Stimulated activated naive CD4-positive, alpha-beta T cell (primary cell): ENCODE measurements at places on chromosomes 11 and 22.

- DNase-seq: no peak
Observed at GRCh38 chr22:41478473-41478872, 9.6 kb downstream of the ACO2 start.

- DNase-seq: no peak
Observed at GRCh38 chr11:92083123-92083522, 141.5 kb upstream of the FAT3 start.

- DNase-seq: peak; percentile 36
Observed at GRCh38 chr11:19742588-19743292, 30.1 kb downstream of the NAV2 start.

DNA sequence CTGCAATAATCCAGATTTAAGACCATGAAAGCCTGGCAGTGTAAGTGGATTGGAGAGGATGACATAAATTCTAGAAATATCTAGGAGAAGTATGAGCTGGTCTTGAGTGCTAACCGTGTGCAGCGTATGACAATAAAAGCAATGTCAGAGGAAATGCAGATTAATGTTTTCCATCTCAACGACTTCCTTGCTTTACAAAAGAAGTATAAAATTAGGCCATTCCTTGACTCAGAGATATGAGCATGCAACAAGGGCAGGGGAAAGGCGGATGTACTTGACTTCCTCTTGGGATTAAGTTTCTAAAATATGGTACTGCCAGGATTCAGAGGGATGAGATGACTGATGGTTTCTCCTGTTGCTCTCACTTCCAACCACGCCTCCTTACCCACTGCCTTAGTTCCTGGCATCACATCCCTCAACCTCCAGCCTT lies 32.3 kb downstream of the ADAMTS15 start:
- DNase-seq: no peak

- DNase-seq: no peak
Observed at GRCh38 chr11:73423506-73423905, 47.3 kb downstream of the RELT start.

DNA sequence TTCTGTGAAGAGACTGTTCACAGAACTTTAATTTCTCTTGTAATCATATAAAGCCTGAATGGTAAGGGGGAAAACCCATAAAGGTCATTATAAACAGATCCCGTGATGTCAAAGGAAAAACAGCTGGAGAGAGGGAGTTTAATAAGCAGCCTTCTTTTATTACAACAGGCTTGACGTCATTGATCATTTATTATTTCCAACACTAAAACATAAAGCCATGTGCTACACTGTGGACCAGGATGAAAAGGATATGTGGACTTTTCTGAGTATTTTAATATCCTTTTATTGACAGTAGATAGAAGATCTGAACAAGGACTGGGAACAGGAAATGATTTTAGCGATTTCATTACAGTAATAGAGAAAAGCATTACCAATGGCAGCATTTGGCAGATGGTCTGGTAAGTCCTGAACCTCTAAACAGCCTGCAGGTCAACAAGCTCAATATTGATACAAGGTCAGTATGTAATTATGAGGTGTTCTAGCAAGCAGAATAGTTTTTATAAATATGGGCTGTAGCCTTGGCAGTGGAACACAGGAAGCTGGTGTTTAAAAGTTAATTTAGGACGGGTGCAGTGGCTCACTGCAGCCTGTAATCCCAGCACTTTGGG lies 25.1 kb upstream of the TPH1 start:
- no peak for DNase-seq

GRCh38 chr11:70000228-70000627 lies 77.9 kb upstream of the ANO1 start:
- DNase-seq: no peak

GRCh38 chr22:26273011-26273675 lies 103.9 kb downstream of the SEZ6L start:
- no peak for DNase-seq

GRCh38 chr11:911031-911889 lies 650 bp upstream of the CHID1 start:
- peak; percentile 32 for DNase-seq

DNA sequence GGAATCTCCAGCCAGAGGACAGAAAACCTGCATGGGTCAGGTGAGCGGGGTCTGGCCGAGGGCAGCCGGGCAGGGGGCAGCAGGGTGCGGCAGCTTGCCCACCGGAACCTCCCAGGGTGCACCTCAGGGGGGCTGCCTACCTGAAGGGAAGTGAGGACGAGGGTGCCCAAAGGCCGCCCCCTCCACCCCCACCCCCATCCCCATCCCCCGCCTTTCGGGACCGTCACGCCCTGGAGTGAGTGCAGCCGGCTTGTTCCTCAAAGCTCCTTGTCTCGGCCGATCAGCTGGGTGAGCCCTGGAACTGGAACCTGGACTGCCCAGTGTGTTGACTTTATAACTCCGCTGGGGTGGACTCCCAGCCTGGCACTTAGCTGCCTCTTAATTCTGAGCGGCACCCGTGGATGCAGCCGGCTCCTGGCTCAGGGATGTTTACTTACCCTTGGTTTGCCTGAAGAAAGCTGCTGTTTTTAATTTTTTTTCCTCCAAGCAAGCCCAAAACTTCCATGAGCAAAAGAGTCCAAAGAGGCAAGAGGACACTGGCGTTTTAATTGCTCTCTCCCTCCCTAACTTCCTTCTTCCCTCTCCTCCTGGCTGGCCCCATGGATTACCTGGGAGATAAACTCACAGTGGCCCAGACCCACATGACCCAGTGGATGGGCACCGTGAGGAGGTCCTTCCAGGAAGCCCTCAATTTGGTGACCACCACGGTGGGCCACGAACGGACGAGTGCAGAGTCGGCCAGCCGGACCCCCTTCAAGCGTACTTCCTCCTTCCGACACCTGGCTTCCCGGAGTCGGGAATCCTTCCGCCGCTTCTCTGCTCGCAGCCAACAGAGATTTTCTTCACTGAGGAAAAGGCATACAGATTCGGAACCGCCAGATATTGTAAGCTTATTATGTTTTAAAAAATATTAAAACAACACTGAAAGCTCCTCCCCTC lies 87.8 kb upstream of the CRYBB3 start:
- no peak for DNase-seq

DNA sequence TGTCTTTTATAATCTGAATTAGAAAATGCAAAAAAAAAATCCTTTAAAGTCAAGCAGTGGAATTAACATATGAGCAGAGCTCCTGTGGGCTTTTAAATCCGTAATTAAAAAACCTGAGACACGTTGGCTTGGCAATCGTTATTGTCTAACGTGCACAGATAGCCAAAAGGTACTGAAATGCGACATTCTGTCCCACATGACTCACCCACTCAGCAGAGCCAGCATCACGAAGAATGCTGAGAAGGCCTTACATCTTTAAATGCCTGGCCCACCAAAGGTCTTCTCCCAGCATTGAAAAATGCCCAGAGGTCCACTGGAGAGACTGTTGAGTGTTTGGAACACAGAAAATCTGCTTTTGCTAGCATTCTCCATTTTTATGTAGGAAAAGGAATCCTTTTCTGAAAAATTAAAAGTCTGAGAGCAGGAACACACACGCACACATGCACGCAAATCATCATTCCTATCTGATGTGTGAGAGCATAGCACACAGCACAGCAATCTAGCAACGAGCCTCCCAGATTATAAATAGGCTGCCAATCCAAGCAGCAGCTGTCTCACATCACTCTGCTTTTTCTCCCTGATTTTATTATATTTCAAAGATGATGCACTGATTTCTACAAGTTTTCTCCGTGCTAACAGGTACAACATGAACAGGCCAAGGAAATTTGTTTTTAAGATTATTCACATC lies 94.5 kb downstream of the PHF21A start:
- DNase-seq: no peak

- DNase-seq: no peak
Observed at GRCh38 chr11:95135155-95135554, 45.5 kb downstream of the ENDOD1 start.

DNA sequence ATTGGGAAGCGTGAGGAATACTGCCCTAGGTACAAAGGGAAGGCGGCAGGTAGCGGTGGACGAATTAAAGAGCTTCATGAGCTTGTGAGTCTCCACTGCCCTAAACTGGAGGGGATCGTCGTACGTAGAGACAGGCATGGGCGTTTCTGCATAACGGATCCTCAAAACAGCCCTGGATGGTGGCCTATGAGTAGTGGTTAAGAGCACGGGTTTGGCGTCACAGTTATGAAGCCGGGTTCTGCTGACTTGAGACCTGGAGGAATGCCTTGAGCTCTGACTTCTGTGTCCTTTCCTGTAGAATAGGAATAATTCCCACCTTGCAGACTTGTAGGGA lies 335 bp downstream of the TMEM138 start:
- DNase-seq: peak; percentile 60

- no peak for DNase-seq
Observed at GRCh38 chr22:23698094-23698493, 7.3 kb downstream of the RGL4 start.

- no peak for DNase-seq
Observed at GRCh38 chr22:19631899-19632667, 82.2 kb upstream of the SEPTIN5 start.

DNA sequence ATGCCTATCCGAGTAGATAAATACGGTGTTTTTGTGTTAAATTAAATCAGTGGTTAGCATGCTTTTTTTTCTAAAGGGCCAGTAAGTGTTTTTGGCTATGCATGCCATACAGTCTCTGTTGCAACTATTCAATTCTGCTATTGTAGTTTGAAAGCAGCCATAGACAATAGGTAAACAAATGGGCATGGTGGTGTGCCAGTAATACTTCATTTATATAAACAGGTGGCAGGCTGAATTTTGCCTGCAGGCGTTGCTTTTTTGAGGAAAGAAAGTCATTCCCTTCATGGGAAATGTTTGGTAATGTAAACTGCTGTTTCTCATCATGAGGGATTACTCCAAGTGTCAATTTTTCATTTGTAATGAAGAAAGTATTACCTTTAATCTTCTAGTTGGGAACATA lies 106.5 kb downstream of the TMEM135 start:
- DNase-seq: no peak

- DNase-seq: no peak
Observed at GRCh38 chr11:80297858-80298632, 857.2 kb upstream of the TENM4 start.

GRCh38 chr11:74465291-74465708 lies 2.0 kb downstream of the KCNE3 start:
- DNase-seq: no peak

GRCh38 chr11:27770576-27770975 lies 70.3 kb upstream of the BDNF start:
- DNase-seq: no peak

DNA sequence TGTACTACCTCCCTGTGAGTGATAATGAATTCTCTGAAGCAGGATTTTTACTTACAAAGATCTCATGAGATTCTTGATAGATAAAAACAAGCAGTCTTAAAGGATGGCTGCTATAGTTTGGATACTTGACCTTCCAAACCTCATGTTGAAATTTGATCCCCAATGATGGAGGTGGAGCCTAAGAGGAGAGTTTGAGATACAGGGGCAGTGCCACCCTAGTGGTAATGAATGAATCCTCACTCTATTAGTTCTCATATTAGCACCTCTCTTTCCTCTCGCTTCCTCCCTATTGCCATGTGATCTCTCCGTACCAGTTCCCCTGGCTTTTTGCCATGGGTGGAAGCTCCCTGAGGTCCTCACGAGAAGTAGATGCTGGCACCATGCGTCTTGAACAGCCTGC lies 37.9 kb upstream of the OR8B8 start:
- DNase-seq: no peak

GRCh38 chr11:19633276-19633675 lies 79.4 kb upstream of the NAV2 start:
- no peak for DNase-seq

GRCh38 chr22:38213319-38213989 lies 11.7 kb downstream of the MAFF start:
- DNase-seq: no peak

DNA sequence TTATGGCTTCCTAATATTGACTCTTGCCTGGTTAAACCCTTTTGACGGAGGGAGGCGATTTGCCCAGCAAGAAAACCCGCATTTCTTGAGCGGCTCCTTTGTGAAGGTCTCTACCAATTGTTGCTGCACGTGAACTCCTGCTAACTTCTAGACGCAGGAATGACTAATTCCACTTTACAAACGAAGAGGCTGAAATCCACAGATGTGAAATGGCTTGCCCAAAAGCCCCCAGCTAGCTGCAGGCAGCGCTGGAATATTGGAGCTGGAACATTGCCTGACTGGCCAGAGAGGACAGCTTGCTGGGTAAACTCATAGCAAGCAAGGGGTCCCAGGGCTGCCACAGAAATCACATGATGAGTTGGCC lies 542 bp downstream of the GCAT start:
- no peak for DNase-seq

- DNase-seq: no peak
Observed at GRCh38 chr22:47206164-47206563, 443.7 kb downstream of the TBC1D22A start.

GRCh38 chr11:29959488-29959887 lies 57.3 kb downstream of the KCNA4 start:
- no peak for DNase-seq

GRCh38 chr22:46957521-46957920 lies 195.1 kb downstream of the TBC1D22A start:
- no peak for DNase-seq

DNA sequence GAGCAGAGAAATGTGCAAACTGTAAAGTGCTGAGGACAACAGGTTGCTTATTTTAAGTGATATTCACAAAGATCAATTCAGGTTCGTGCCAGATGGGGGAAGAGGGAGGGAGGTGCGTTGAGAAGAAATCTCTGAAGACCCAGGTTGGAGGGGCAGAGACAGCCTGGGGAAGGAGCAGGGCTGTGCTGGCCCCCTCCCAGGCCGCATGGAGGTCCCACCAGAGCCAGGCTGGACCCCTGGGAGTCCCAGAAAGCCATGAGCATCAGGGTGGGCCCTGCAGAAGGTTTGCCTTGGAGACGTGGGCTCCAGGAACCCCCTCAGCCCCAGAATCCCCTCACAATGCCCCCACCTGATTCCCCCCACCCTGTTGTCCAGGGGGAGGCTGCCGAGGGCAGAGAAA lies 47.4 kb downstream of the IGLL1 start:
- no peak for DNase-seq

GRCh38 chr22:31229402-31230079 lies 17.4 kb downstream of the LIMK2 start:
- DNase-seq: peak; percentile 12

DNA sequence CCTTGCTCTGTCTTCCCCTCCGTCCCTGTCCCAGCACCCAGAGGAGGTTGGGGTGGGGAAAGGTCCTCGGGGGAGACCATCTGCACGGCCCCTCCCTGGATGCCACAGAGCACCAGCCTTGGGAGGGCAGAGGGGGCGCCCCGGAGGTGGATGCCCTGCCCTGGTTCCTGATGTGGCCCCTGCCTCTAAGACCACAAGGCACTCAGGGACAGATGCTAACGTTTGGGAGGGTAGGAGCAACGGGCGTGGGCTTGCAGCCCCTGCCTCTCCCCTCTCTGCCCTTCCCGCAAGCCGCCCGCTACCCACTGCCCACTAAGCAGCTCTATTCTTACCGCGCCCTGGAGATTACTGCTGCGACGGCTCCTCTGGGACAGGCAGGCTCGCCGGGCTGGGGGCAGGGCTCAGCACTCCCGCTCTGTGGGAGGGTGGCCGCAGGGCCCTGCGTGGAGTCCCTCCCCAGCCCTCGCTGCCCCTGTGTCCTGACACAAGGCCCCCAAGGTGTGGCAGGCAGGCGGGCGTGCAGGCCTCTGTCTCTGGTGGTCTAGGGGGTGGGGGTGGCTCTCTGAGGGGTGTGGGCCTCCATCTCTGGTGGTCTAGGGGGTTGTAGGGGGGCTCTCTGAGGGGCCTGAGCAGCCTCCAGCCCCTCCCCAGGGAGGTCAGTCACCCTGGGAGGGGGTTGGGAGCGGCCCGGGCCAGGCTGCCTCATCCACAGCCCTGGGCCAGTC lies 14.9 kb downstream of the BRSK2 start:
- DNase-seq: no peak

GRCh38 chr11:45145379-45146071 lies 914 bp upstream of the PRDM11 start:
- DNase-seq: no peak
